ENCODE measurements at places on chromosomes 4 and X. TPM values are rescaled to one million over a fixed set of nuclear protein-coding genes. Genes with fewer than 3 reads are reported as not detected.

Gene ARFIP1
- 16.8 TPM for total RNA-seq

Gene BEX2
- 5.3 TPM for total RNA-seq

Gene TEX13C
- not detected for total RNA-seq

- no peaks in the 10 kb centered on the region for H3K36me3 ChIP-seq
- no peaks in the 10 kb centered on the region for H3K4me1 ChIP-seq
- DNase-seq = no peak
- H3K27ac ChIP-seq = no peak overlapping the region
- H3K27me3 ChIP-seq = no peaks in the 10 kb centered on the region
Measured at GRCh38 chrX:82748906-82749505, 759.1 kb upstream of the POU3F4 start.

DNA sequence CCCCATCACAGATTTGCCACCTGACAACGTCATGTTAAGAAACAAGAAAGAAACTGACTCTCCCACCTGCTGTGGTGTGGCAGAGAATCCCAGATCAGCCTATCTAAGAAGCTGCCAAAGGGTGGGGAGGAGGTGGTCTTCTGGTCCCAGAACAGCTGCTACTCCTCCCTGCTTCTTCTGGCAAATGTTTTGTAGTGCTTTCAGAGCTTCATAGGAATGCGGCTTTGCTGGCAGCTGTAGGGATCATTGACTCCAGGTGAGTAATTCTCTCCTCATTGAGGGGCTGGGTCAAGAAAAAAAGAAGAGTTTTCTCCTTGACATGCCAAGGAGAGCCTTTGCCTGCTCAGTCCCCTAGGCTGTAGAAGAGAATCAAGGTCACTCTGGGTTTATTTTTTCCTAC, 23.3 kb downstream of the NRK start:
- no peak overlapping the region for H3K4me3 ChIP-seq
- no peaks in the 10 kb centered on the region for H3K27me3 ChIP-seq
- no peaks in the 10 kb centered on the region for H3K36me3 ChIP-seq
- H3K4me1 ChIP-seq = no peaks in the 10 kb centered on the region
- DNase-seq = no peak

DNA sequence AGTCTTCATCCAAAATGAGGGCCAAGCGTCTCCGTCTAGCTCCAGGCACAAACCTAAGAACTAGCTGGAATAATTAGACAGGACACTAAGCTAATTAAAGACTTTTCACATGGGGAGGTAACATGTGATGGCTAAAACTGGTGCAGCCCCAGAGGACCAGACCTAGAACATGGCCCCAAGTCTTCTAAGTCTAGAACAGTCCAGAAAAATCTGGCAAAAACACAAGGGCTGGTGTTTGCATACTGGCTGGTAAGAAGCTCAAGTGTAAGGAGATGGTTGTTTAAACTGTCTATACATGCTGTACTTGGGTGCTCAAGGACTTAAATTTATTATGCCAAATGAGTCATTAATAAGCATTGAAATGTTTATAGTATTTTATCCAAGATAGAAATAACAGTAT, 10.0 kb downstream of the SH3KBP1 start:
- H3K4me3 ChIP-seq = no peak overlapping the region
- no peak overlapping the region for H3K27ac ChIP-seq
- no peaks in the 10 kb centered on the region for H3K27me3 ChIP-seq
- H3K36me3 ChIP-seq = peaks cover 36% of the 10 kb centered on the region

DNA sequence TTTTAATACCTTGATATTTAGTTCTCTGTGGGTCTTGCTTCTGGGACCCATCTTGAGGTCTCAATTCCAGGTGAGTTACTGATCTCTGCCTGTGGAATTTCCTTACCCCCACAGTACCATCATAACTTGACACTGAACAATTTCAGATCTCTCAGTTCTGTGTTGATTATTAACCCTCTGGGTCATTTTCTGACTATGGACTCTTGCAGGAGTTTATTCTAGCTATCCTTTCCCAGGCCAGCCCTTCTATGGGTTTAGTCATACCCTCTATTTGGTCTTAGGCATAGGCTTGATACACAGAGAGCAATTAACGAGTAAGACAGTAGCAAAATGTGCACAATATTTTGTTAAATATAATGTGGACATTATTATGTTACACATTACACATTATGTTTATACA, 3.7 kb upstream of the SPARCL1 start:
- no peak overlapping the region for H3K27ac ChIP-seq
- H3K4me1 ChIP-seq = no peaks in the 10 kb centered on the region
- no peak for DNase-seq
- H3K4me3 ChIP-seq = no peak overlapping the region
- H3K27me3 ChIP-seq = no peaks in the 10 kb centered on the region

DNA sequence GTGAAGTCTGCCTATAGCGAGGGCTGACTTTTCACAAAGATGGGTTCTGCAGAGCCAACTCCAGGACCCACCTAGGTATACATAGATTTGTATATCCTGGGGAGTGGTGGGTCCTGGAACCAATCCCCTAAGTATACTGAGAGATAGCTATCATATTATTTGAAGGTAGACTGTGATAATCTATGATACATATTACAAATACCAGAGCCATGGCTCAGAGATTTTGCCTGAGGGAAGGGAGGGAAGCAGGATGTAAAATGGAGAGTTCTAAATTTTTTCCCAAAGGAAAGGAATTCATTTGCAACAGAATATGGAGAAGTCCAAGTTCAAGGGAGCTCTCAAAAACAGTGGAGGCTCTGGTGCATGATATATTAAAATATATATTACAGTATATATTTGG, 7.2 kb downstream of the TCEAL3 start:
- H3K4me3 ChIP-seq = no peak overlapping the region
- peaks cover 1% of the 10 kb centered on the region for H3K36me3 ChIP-seq
- no peaks in the 10 kb centered on the region for H3K4me1 ChIP-seq
- no peak overlapping the region for H3K27ac ChIP-seq
- no peak for DNase-seq
- H3K27me3 ChIP-seq = no peaks in the 10 kb centered on the region

- no peak for DNase-seq
- no peak overlapping the region for H3K4me3 ChIP-seq
- H3K4me1 ChIP-seq = no peaks in the 10 kb centered on the region
- H3K36me3 ChIP-seq = no peaks in the 10 kb centered on the region
- no peaks in the 10 kb centered on the region for H3K27me3 ChIP-seq
Measured at GRCh38 chrX:37470711-37471110, 100.8 kb upstream of the LANCL3 start.

Data from activated CD4-positive, alpha-beta T cell treated with anti-CD3 and anti-CD28 coated beads, Interleukin-2, amount 10 ng/mL, durations not matched to agents 7 days and 5 days (primary cell).